NCI-H460 (cell line): ENCODE measurements at places on chromosomes 6 and 20. TPM values are rescaled to one million over a fixed set of nuclear protein-coding genes. Genes with fewer than 3 reads are reported as not detected.
A peak's percentile ranks its signal among the peaks of the same experiment; 100 is the strongest.

- DNase-seq: no peak
These were observed 157.5 kb downstream of the GRM4 start for GRCh38 chr6:33988121-33989015.

- no peak for DNase-seq
These were observed 14.8 kb upstream of the CD164 start for GRCh38 chr6:109397020-109397419.

DNA sequence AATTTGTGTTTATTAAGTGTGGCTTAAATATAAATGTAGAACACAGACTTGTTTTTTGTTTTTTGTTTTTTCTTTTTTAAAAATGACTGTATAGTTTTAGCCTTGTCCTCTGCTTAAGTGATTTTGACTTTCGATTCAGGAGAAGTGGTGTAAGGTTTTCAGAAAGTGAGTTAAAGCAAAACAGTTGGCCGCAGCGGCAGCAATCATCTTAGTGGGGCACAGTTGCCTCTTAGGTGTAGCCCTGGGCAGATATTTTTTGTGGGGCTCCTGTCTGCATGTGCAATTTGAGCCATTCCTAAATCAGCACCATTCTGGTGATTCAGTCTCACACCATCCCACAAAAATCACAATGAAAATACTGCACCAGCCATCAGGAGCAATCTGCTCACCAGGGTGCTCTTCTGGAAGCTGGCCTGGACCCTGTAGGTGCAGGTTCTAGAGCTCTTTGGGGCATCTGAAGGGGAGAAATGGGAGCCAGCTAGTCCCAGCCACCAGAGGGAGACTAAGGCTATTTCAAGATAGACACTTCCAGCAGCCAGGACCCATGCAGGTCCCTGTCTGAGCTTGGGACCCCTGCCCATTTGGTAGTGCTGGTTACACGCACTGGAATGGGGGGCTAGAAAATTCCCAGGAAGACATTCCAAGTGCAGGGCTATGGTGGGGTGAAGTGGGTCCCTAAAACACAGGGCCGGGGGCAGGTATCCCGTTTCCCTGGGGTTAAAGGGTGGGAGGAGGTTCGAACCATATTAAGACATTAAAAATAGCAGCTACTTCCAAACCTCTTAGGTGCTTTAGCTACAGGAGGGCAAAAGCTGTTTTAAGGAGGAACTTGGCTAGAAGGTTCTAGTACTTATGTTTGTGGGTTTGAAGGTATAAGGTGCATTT lies 156.6 kb downstream of the NFATC2 start:
- DNase-seq: peak; percentile 59

DNA sequence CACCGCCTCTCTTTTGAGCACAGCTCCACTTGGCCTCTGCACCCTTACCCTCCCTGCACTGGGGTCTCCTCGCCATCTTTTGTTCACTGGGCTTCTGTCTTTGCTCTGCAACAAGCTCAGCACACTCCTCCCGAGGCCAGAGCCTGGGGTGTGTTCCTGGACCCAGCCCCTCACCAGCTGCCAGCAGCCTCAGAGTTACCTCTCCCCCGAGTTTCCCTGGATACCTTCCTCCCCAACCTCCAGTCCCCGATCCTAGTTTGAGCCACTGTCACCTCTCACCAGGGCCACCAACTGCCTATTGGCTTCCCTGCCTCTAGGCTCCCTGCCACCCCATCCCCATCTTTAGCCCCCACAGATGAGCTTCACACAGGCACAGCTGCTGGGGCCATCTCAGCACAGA lies 12.3 kb downstream of the CYP21A2 start:
- DNase-seq: no peak

- DNase-seq: no peak
These were observed 259.1 kb downstream of the ARID1B start for GRCh38 chr6:157036245-157036711.

GRCh38 chr20:52267418-52267817 lies 75.8 kb upstream of the ZFP64 start:
- DNase-seq: no peak

GRCh38 chr6:32685603-32686002 lies 19.1 kb upstream of the HLA-DQB1 start:
- DNase-seq: no peak

DNA sequence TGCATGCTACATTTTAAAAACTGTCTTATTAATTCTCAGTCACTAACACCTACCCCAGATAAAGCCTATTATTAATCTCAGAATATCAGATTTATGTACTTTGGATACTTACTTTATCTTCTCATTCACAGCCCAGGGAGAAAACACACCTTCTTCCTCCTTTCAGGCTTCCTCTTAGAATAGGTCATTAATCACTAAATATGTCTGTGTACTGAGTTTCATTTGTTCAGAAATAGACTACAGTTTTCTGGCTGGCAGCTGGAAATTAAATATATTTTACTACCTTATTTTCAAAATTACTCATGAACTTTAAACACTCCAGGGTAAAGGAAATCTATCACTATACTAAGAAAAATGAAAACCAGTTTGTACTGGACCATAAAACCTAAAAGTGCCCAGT lies 147.7 kb upstream of the DST start:
- no peak for DNase-seq

DNA sequence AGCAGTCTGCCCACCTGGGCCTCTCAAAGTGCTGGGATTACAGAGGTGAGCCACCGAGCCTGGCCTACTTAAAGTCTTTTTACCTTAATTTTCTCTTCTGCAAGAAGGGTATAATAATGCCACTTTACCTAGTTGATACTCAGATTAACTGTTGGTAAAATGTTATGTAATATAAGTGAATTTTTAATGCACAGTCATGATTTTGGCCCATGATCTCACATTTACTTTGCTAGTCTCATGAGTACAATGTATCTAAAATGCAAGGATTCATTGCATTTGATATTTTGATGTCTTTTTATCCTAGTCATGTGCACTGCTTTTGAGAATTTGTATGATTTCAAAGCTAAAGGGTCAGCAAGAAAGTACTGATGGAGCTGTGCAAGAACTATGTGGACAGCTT lies 13.1 kb downstream of the DNAH8 start:
- no peak for DNase-seq

- DNase-seq: peak; percentile 88
These were observed 622.6 kb downstream of the EPM2A start for GRCh38 chr6:145112711-145113148.

DNA sequence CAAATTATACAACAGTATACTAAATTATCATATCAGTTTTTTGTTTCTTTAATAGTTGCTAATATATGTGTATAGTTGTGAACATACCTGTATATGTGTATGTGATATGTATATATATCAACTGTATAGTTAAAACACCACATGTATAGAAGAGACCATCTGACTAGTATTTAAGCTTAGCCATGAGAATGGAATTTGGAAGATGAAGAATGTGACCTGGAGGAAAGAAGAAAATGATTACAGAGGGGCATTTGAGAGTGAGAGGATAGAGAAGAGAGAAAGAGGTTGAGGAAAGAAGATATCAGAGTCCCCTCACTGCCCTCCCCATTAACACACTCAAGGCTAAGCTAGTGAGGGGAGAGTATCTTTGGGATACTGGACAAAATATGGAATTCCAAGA lies 335.9 kb downstream of the BCKDHB start:
- DNase-seq: no peak

- no peak for DNase-seq
These were observed 248.1 kb upstream of the FOXQ1 start for GRCh38 chr6:1063671-1064355.

Gene EYS
- total RNA-seq: not detected in 2 replicates

Gene MAP1LC3A
- 1.2 and 2.3 TPM in 2 replicates for total RNA-seq

Gene HLA-DOA
- not detected in 2 replicates for total RNA-seq

Gene PACSIN1
- 0.07 and 0.20 TPM in 2 replicates for total RNA-seq
